Thymus (tissue), 14 donors: ENCODE measurements at places on chromosomes 5 and 9.

GRCh38 chr5:142109331-142110045 lies 909 bp downstream of the NDFIP1 start:
- peak; percentile 60 for DNase-seq

- DNase-seq = no peak
Observed at GRCh38 chr5:131786900-131787692, 9.7 kb downstream of the FNIP1 start.

DNA sequence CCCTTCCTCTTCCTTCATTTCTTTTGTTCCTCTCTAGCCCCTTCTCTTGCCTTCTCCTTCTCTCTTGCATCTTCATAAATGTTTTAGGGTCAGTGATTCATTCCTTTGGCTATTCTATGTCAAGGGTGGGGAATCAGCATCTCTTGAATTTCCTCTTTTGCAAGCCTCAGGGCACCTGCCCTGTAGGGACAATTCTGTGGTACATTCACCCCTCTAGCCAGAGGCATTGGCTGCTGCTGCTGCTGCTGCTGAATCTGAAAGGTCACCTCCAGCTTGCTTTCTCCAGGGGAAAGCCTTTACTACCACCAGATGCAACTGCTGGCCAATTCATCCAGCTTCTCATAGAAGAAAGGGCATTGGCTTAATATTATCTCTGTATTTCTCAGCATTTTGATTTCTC lies 87.3 kb downstream of the INSYN2B start:
- no peak for DNase-seq

- no peak for DNase-seq
Observed at GRCh38 chr5:172600571-172600970, 40.5 kb upstream of the NEURL1B start.

GRCh38 chr9:91279296-91280204 lies 82.2 kb downstream of the AUH start:
- DNase-seq = no peak

DNA sequence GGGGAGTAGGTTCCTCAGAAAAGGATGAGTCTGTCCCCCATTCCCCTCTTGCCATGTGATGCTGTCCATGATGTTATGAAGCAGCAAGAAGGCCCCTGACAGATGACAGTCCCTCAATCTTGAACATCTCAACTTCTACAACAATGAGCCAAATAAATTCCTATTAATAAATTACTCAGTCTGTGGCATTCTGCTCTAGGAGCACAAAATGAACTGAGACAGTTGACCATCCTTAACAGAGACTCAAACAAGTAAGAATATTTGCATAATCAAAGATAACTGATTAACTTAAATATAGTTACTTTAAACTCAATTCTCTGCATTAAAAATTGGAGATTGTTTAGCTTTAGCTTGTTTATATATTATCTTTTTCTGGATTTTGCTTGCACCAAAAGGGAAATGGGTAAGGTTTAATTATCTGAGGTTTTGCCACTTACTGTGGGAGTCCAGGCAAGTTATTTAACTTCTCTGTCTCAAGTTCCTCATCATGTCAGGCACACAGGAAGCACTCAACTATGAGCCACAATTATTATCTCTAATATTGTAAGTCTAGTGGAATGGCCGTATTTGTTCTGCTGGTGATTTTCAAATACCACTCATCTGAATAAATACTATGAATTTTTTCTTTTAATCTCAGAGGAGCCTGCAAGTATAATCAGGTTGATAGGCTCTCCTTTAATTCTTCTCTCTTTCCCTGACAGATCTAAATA lies 162.9 kb downstream of the TSSK1B start:
- DNase-seq = no peak

GRCh38 chr5:19189176-19189575 lies 798.8 kb downstream of the CDH18 start:
- DNase-seq = no peak

DNA sequence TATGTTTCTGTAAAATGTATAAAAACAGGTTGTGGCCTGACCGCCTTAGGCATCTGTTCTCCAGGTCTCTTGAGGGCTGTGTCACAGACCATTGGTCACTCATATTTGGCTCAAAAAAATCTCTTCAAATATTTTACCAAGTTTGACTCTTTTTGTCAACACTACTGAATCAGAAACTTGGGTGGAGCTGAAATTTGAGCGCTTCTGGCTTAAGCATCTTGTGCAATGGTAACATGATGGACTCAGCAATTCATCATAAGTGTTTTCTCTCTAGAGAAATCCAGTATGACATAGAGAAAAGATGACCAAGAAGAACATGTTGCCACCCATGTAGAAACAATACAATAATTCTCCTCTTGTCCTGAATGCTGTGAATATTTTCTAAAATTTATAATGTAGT lies 387.9 kb downstream of the MAT2B start:
- no peak for DNase-seq

DNA sequence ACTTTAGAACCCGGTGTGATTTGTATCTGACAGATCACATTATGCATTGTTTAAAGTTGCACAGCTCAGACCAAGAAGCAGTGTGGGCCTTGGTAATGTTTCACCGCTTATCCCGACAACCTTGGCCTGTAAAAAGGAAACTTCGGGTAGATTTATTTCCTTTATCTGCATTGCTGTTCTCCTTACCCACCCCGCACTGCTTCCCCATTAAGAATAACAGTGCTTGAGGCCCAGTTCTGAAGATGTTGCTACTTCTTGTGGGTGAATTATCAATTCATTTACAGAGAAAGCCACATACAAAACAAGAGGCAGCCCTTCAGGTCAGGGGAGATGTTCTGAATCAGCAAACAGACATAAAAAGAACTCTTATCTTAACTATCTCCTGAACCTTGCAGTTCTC lies 8.4 kb downstream of the SMARCA2 start:
- DNase-seq = no peak

DNA sequence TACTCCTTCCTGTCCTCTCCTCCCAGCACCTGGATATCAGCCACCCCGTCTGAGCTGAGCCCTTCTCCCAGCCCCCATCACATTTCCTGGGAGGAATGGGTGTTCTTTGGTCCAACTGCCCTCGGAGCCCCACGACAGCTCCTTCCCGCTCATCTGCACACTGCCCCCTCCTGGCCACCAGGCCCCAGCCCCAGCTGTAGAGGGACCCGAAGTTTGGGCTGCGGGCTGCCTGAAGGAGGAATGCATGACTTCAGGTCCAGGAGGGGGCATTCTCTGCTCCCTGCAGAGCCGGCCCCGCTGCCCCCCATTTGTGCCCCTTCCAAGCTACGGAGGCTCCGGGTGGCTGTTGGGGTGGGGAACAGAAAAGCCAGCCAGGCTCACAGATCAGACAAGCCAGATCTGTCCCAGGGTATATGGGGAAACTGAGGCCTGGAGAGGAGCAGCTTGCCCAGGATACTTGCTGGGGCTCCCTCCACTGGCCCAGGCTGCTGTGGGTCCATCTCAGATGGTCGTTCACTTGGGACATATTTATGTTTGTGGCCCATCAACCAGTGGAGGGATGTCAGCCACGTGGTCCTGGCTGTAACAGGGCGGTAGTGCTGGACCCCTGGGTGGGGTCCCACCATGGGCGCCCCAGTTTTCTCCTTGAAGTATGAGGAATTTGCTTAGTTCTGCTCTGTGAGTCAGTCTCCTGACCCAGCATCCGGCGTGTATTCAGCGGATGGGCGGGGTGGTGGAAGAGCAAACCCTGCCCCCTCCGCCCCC lies 33.1 kb downstream of the DAB2IP start:
- DNase-seq = no peak

GRCh38 chr9:109986521-109986991 lies 206.6 kb downstream of the PALM2AKAP2 start:
- no peak for DNase-seq

GRCh38 chr9:23322392-23322791 lies 503.6 kb downstream of the ELAVL2 start:
- no peak for DNase-seq

DNA sequence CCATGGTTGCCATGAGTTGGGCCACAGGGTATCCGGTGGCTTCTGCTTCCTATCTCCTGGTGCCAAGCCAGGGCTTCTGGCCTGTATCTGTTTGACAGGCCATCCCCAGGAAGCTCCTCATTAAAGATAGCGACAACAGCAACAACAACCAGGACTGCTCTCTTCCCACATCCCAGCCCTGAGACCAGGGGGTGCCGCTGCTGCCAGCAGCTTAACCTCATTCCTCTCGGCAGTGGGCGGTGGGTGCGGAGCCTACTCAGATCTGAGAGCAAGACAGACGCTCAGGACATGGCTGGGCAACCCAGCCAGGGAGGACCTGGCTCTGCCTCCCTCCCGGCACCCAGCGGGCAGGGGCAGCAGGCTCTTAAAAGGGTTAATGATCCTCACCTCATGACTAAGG lies 98.3 kb downstream of the PSD2 start:
- DNase-seq = no peak

DNA sequence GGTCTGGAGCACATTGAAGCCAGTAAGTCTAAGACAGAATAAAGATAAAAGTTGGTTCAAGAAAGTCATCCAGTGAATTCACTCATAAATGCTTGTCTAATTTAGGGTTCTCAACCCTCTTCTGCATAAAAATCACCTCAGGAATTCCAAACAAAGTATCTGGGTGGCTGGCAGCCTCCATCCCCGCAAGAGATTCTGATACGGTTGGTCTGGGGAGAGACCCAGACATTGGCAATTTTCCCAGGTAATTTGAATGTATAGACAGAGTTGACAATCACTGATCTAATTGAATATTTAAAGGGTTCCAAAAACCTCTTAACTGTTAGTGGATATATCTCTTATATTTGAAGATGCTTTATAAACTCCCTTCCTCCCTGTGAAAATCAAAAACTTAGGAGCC lies 14.9 kb downstream of the ADAMTSL1 start:
- DNase-seq = no peak

- no peak for DNase-seq
Observed at GRCh38 chr5:151493665-151494064, 46.3 kb downstream of the SLC36A1 start.

GRCh38 chr5:80275347-80275746 lies 19.5 kb upstream of the SERINC5 start:
- DNase-seq = peak; percentile 42

DNA sequence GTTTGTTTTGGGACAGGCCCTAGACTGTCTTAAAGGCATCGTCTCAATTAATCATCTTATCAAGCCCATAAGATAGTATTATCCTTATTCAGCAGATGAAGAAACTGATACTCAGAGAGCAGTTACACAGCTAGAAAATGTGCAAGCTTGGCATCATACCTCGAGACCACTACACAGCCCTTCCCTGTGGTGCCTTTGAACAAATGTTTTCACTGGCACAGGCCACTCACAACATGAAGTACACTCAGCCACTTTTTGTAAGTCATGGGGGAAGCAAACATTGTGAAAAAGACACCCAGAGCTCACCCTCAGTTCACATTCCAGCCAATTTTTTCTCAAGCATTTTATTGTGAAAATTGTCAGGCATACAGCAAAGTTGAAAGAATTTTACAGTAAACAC lies 122.5 kb downstream of the WDR41 start:
- no peak for DNase-seq

GRCh38 chr9:131803758-131804411 lies 64.0 kb upstream of the RAPGEF1 start:
- no peak for DNase-seq

- no peak for DNase-seq
Observed at GRCh38 chr5:72509401-72509800, 2.2 kb upstream of the ZNF366 start.

GRCh38 chr9:36100532-36100931 lies 36.0 kb upstream of the GLIPR2 start:
- no peak for DNase-seq

- DNase-seq = no peak
Observed at GRCh38 chr5:164868761-164869160, 1363.3 kb downstream of the MAT2B start.

DNA sequence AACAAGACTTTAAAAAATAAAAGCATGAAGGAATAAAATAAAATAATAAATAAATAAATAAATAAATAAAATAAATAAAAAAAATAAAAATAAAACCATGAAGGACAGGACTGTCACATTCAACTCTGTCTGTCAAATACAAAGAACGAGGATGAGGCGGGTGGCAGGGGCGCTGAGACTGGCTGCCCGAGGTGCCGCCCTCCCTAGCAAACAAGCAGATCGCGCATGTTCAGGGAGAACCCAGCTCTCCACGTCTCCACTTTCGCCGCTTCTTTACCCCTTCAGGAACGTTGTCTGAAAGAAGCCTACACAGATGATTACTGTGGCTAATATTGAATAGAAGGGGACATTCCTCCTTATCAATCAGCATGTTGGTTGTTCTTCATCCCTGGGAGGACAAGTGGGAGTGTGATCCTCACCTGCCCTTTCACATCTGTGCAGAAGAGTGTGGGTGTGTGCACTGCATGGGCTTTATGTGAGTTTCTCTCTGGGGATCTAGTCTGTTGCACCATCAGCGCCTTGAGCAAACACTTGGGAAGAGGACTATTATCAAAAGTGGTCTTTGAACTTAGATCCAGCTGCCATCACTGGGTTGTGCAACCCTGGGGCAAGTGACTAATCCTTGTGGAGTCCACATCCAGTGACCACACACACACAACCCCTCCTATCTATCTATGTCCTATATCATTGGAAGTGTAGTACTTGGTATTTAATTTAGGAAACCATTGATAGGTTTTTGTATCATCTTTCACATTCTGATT lies 399.2 kb downstream of the IRX2 start:
- DNase-seq = no peak

DNA sequence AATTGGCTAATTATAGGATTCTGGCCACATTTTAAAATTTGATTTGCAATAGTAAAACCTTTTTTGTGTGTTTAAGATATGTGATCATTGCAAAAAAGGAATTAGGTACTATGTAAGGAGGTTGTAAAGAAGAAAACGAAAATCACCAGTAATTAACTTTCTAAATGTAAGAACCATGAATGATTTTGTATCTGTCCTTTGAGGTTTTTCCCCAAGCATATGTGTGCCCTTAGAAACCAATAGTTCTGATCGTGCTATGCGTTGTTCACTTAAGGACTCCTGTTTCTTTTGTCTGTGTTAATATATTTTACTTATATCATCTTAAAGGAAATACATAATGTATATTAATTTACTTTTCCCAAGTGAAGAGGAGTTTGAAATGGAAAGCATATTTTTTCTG lies 410.2 kb downstream of the PSAT1 start:
- no peak for DNase-seq

GRCh38 chr5:121121786-121122185 lies 657.7 kb downstream of the PRR16 start:
- no peak for DNase-seq

- DNase-seq = no peak
Observed at GRCh38 chr5:56211298-56211865, 21.7 kb downstream of the ANKRD55 start.

DNA sequence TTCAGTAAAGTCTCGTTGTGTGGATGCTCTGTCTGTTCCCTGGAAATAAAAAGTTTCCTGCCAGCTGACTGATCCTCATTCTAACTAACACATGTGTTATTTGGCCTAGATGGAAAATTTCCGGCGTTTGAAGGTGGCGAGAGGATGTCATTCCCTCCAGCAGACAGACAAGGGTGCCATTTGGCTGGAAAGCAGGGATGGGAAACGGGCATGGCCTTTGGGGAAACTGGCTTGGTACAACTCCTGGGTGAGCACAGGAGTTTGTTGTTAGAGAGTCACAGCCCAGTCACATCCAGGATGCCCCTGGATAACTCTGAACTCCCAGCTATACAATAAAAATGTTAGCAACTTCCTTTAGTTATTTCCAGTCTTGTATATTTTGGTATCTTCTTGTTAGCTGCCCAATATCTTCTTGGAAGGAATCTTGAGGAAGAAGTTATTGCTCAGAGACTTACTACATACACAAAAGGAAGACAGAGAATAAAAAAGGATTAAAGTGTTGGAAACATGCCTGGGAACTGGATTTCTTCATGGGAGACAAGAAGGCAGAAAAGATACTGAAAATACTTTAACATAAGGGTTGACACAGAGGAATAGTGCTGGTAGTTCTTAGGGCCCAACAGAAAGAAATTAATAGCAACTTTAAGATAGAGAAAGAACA lies 41.9 kb downstream of the TEK start:
- DNase-seq = no peak
